ENCODE measurements at places on chromosomes 11 and 22. TPM values are rescaled to one million over a fixed set of nuclear protein-coding genes. Genes with fewer than 3 reads are reported as not detected.

CDC42BPG gene
- 7.1 TPM for polyA plus RNA-seq

ACR gene
- polyA plus RNA-seq = 3.3 TPM

NLRP14 gene
- not detected for polyA plus RNA-seq

OR5B21 gene
- polyA plus RNA-seq = not detected

SPTBN2 gene
- 4.7 TPM for polyA plus RNA-seq

RAG2 gene
- polyA plus RNA-seq = not detected

MFNG gene
- 14.3 TPM for polyA plus RNA-seq
